HuH-7.5 (cell line): ENCODE measurements at places on chromosomes 1 and 21.
A peak's percentile ranks its signal among the peaks of the same experiment; 100 is the strongest.

DNA sequence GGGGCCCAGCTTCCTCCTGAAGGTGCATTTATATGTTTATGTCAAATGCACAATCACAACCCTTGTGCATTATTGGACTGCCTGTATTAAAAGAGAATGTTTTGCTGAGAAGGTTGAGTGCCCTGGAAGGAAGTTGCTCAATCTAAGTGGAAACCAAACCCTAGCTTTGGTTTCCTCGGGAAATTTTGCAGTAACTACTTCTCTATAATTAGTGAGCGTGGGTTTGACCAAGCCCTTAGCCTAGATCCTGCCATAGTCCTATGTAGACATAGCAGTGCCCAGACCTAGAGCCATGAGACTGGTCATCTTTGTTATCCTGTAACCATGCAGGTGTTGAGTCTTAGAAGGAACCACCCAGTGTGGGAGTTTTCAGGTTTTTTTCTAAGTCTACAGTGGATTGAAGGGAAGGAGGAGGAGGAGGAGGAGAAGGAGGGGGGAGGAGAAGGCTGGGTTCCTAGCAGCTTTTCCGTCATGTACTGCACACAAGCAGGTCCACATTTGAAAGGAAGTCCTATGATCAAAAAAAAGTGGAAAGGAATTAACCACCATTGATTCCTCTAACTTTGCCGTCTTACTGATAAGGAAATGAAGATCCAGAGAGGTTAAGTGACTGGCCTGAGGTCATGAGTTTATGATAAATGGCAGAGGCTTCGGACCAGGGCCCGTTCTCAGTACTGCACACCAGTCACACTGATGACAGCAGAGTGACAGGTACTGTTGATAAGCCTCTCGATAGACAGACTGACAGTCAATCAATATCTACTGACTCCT lies 72.2 kb upstream of the LYST start:
- DNase-seq: no peak

DNA sequence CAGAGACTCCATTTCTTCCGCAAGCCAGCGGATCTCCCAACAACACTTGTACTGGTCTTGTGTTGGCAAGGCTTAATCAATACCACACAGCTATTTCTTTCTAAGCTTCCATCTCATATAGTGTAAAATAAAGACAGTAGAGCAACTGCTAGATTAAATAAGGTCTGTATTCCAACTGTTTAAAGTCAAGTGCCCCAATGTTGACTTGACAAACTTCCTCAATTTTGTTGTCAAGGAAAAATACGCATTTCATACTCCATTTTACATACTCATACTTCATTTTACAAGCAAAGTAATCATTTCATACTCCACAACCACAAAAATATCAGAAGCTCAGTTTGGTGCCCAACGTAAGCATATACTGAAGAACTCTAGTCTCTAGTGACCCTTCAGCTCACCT lies 143.0 kb downstream of the RERE start:
- no peak for DNase-seq

GRCh38 chr1:21530368-21531016 lies 21.3 kb downstream of the ALPL start:
- no peak for DNase-seq

GRCh38 chr1:39800471-39800835 lies 11.8 kb upstream of the BMP8B start:
- no peak for DNase-seq

- peak; percentile 59 for DNase-seq
Observed at GRCh38 chr1:201982082-201982622, 296 bp upstream of the RNPEP start.

GRCh38 chr1:30659702-30660101 lies 63.7 kb downstream of the MATN1 start:
- DNase-seq: no peak

DNA sequence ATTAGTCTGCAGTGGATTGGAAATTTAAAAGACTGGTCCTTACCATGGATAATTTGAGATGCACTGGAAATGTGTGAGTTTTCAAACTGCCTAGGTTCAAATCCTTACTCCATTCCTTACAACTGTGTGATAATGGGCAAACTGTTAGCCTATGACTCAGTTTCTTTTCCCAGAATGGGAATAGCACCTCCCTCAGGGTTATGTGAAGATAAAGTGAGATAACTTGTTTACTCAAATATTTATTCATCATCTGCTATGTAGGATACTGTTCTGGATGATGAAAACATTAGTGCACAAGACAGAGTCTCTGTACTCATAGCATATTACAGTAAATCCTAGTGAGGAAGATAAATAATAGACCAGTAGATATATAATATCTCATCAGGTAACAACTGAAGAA lies 28.6 kb downstream of the LRIG2 start:
- DNase-seq: no peak

DNA sequence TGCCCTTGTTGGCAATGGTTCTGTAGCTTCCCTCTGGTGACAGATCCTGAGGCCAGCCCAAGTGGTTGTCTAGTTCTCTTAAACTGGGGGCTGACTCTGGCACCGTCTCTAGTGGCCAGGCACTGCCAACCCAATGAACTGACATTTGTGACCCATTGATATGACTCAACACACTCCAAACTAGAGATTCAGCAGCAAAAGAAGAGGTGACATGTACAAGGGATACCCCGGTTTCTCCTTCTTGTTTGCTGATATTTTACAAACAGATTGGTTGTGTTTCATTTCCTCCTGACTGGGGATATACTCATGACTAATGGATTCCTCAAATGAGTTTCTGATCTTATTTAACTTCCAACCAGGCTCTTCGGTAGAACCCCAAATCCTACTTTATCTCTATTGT lies 65.9 kb upstream of the DNAJC6 start:
- no peak for DNase-seq

GRCh38 chr1:83101406-83101805 lies 897.5 kb downstream of the TTLL7 start:
- DNase-seq: no peak

GRCh38 chr1:230502996-230503395 lies 76.9 kb upstream of the PGBD5 start:
- no peak for DNase-seq

DNA sequence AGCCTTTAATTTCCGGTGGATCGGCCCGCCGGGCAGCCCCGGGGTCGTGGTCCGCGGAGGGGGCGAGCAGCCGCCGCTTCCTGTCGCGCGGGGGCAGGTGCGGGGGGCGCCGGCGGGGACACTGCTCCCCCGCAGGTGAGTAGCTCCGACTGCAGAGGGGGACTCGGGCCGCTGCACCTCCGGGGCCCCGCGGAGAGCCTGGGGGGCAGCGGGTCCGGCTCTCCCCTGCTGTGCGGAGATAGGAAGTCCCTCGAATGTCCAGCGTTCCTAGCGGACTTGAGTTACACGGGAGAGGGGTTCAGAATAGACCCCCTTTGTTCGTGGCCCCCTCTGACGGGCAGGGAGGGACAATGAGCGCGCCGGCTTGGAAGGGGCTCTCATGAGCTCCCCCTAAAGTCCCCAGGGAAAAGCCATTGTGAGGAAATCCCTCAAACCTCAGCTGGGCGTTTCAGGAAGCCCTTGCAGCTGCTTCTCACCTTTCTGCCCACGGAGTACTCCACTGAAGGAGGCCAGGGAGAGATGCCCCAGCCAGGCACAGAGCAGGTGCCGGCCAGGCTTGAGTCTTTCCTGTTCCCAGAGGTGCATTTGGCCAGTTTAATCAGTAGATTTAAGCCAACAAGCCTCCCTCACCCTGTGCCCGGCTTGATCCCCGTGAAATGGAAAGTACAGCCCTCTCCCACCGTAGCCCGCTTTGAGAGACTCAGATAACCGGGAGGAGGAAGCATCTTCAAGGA lies 925 bp downstream of the PDE9A start:
- peak; percentile 78 for DNase-seq

DNA sequence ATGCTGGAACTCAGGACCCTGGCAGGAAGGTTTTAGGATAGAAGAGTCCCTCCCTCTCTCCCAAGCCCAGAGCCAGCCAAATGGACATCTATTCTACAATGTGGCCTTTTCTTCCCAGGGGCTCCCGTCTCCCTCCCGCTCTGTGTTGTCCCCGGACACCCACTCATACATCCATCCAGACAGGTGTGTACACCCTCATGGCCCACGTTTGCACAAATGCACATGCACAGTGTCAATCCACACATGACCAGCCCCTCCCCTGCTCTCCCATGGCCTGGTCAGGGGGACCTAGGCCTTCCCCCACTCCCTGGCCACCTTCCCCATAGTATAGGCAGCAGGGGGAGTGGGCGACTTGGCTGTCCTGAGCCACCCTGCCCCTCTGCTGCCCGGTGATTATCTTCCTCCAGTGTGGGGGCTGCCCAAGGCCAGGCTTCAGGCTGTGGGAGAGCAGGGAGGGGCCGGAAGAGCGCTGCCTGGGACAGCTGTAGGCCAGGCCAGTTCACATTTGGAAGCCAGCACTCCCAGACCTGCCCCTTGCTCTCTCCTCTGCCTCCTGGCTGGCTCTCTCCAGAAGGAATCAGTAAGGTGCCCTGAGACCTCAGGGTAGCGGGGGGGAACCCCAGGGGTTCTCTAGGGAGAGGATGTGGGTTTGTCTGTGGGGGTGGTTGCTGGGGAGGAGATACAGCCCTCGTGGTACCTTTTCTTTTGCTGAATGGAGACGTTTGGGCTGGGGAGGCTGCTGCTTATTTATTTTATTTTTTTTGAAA lies 4.1 kb upstream of the PTPN7 start:
- DNase-seq: no peak

GRCh38 chr1:117759535-117759934 lies 153.7 kb downstream of the TENT5C start:
- no peak for DNase-seq

GRCh38 chr1:95221306-95221705 lies 12.7 kb upstream of the RWDD3 start:
- no peak for DNase-seq

- no peak for DNase-seq
Observed at GRCh38 chr1:24743404-24744211, 1.6 kb upstream of the CLIC4 start.

- no peak for DNase-seq
Observed at GRCh38 chr1:208148380-208148779, 95.8 kb downstream of the PLXNA2 start.

GRCh38 chr1:155170101-155170785 lies 2.9 kb downstream of the KRTCAP2 start:
- DNase-seq: no peak

DNA sequence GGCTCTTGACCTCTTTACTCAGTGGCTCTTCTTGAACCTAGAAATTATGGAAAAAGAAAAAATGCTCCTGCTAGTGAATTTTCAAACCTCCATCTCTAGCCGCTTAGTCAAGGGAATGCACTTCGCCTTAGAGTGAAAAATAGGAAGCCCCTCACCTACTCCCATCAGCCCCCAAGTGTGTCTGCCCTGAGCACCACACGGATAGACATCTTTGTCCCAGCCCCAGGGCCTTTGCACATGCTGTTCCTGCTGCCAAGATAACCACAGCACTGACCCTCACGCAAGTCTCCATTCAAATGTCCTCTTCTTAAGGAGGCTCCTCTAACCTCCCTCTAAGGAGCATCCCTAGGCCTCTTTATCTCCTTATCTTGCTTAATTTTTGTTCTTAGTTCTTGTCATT lies 59.6 kb downstream of the FBXO2 start:
- no peak for DNase-seq

GRCh38 chr1:15279576-15280230 lies 32.7 kb downstream of the FHAD1 start:
- DNase-seq: no peak

GRCh38 chr1:67793562-67793961 lies 39.7 kb downstream of the GNG12 start:
- DNase-seq: no peak

DNA sequence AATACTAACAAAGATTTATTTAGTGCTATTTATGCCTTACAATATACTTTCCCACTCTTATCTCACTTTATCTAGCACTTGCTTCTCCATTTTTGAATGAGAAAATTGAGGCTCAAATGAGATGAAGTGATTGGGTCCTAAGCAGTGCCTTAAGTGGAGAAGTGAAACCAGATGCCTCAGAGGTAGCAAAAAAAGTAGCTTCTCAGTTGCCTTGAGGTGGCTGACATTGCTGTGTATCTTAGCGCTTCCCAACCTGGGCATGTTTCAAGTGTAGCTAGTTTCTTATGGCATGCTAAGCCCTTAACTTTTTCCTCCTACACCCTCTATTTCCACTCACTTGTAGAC lies 390.4 kb downstream of the OMA1 start:
- DNase-seq: no peak

GRCh38 chr1:107803579-107803978 lies 161.4 kb downstream of the VAV3 start:
- DNase-seq: no peak

DNA sequence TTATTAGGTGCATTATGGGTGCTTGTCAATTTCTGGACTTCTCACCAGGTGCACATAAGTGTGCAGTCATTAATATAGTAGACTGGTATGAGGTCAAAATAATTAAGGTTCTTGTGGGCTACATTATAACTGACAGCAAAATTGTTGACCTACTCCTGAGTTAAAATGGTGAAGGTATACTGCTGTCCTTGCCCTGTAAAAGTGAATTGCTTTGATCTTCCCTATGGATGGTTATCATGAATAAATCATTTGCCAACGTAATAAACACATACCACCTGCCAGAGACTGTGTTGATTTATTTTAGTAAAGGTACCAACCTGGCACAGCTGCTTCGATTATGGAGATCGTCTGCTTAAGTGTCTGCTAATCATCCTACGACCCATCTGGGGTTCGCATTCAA lies 201.6 kb upstream of the KCNK2 start:
- no peak for DNase-seq

DNA sequence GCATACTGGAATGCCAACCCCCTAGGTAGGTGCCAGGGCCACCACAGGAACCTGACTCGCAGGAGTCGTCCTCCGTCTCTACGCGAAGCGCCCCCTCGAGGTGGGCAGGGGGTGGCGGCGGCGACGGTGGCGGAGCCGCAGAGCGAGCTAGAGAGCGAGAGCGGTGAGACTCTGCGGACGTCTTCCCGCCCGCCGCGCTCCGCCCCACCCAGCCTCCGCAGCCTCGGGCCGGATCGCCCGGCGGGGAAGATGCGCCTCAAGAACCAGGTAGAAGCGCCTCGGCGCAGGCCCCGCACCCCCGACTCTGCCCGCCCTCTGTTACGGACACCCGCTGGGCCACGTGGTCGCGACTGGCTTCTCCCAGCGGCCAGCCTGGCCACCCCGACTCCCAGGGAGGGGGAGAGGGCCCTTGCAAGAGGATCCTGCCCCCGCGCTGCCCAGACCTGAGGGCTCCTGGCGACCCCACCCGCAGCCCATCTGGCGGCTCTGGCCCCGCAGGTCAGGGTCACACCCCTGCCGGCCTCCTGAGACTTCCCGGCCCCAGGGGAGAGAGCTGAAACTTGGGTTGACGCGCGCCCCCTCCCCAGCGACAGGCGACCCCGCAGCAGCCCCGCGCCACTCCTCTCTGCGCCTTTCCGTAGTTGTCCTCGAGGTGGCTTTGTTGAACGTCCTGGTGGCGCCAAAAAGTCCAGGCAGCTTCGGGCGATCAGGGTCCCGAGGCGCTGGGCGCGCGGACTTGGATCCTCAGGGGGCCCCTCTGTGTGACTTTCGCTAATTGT lies 24.4 kb upstream of the AGBL4 start:
- no peak for DNase-seq

GRCh38 chr1:235127732-235128455 lies 743 bp downstream of the TOMM20 start:
- DNase-seq: no peak

GRCh38 chr21:30733026-30733425 lies 14.0 kb downstream of the KRTAP21-2 start:
- DNase-seq: no peak

- DNase-seq: no peak
Observed at GRCh38 chr1:163924041-163924440, 602.3 kb downstream of the NUF2 start.
